ENCODE measurements at places on chromosomes 1 and 21.

DNA sequence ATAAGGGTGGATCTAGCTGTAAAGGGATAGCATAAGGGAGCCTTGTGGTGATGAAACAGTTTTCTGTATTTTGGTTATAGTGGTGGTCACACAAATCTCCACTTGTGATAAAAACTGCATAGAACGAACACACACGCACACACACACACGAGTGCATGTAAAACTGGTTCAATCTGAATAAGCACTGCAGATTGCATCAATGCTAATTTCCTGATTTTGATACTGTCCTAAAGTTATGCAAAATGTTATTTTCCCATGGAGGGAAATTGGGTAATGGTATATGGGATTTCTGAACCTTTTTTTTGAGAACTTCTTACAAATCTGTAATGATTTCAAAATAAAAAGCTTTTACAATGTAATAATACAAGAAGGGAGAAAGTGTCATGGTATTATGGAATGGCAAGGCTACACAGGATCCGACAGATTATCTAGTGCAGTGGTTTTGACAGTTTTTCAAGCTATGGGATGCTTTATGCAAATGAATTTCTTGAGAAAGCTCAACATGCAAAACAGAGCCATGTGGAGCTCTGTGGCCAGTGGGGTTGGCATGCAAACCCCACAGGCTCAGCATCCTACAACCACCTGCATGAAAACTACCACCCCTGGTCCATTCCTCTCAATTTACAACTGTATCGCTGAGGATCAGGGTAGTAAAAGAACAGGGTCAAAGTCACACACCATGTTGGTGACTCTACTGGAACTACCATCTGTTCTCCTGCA lies 18.8 kb downstream of the SLC41A1 start:
- no peak for DNase-seq

DNA sequence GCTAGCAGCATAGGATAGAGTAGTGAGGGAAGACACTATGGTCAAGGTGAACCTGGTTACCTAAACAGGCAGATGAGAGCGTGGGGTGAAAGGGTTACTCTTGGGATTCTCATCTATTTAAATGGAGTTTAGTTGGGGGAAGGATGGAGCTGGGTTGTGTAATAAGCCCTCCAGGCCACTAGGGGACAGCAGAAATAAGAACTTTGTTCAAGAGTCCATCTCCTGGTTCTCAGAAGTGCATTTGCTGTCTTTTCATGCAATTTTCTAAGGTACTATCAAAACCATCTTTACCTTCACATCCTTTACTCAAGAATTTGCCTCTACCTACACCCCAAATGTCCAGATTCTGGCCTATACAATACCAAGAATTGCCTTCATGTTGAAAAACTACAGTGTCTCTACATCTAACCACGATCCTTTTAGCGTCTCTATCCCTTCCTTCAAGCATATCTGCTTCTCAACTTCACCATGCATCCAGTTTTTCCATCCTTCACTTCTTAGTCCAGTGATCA lies 28.0 kb downstream of the SLAMF1 start:
- DNase-seq = no peak

- DNase-seq = no peak
These were observed 29.0 kb downstream of the NFIA start for GRCh38 chr1:61111084-61112004.

DNA sequence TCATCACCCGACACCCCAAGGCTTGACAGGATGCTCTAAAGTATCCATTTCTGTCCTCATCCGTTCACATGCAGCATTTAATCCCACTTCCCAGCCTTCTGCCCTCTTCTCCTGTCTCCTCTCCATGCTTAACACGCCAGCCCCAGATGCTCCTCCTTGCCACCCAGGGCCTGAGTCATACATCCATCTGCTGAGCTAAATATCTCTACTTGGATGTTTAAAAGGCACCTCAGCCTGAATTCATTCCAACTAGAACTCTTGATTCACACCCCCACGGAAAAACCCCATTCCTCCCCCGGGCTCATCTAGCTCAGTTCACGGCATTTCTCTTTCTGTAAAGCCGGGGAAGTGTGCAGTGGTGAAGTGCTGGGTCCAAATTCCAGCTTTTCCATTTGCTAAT lies 27.7 kb downstream of the TEX35 start:
- no peak for DNase-seq

DNA sequence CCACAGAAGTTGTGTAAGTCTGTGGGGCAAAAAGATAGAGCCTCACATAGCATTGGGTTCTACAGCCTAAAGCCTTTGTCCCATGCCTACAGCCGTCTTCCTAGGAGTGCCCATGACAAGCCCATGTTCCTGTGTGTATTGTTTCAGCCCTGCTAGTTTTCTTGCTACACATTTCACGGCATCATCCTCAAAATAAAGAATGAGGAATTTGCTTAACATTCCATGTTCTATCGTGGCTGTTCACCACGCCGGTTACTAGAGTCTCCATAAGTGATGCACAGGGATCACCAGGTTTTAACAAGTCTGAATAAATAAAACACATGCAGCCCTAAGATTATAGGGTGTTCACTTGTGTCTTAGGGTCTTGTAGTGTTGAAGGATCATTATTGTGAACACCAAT lies 87.4 kb upstream of the NGF start:
- no peak for DNase-seq

DNA sequence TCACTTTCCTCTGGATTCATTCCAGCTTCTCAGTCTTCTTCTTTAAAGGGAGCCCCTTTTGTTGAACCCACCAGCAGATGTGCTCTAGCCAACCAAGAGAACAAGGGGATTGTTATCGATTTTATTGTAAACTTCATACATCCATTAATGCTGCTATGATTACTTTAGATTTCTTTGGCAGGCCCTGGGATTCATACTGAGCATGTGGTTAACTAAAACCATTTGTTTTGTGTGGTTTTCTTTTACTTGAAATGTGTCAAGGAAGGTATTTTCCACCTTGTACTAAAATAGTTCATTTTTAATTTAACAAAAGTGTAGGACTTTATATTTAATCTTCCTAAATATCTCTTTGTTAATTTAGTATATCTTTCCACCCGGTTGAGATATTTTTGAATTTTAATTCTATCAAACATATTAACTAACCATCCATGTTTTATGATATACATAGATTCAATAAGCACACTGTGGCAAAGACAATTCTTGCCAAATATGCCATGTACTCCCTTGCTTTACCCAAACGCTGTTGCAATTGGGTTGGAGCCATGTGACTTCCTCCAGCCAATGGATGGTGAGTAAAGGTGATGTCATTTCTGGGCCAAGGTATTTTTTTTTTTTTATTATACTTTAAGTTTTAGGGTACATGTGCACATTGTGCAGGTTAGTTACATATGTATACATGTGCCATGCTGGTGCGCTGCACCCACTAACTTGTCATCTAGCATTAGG lies 74.2 kb upstream of the LRRC8D start:
- DNase-seq = no peak

DNA sequence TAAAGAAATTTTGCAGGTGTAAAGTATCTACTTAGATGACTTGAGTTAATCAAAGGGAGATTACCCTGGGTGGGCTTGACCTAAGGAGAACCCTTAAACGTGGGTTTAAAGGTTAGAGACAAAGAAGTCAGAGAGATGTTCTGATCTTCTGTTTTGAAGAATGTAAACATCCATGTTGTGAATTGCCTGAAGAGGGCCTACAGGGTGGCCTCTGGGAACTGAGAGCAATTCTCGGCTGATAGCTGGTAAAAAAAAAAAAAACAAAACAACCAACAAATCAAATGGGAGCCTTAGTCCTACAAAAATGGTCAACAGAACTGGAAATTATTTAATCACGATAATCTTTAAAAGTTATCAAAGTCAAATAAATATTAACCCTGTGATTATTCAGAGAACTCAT lies 89.4 kb upstream of the BCL10 start:
- no peak for DNase-seq

GRCh38 chr1:192577145-192578140 lies 1.9 kb downstream of the RGS1 start:
- DNase-seq = no peak

GRCh38 chr1:82348487-82348886 lies 547.8 kb downstream of the ADGRL2 start:
- no peak for DNase-seq

DNA sequence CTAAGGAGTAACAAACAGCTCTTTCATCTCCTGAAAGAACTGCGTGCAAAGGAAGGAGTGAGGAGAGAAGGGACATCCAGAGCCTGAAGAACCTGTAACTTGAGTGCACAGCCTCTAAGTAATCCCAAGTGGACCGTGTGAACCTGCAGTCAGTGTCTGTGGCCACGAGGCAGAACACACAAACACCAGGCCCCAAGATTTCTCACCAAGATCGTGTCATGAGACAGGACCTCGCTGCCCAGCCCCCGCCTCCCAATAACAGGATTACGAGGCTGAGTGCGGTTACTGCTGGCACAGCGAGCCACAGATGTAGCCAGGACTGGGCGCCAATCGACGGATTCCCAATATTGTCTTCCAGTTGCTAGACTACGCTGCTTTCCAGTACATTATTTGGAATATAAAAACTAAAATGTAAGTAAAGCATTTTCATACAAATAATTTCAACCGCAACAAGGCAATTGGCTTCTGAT lies 101.3 kb upstream of the SLC25A33 start:
- no peak for DNase-seq
